ENCODE measurements at places on chromosomes 3 and 15.

DNA sequence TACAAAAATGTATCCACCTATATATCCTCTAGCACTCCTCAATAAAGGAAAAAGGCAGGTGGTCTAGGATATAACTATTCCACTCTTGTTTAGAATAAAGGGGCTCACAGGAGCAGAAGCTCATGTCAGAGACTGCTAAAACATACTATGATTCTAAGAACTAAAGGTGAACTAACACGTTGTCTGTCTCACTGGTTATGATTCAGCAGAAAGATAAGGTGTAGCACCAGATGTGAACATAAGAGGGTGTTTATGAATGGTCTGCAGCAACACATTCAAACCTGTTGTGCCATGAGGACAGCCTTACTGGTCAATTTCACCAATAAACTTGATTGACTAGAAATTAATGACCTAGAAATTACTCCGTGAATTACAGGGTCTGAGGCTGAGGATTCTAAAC, 4.6 kb downstream of the PEX11A start:
- no peak for DNase-seq

DNA sequence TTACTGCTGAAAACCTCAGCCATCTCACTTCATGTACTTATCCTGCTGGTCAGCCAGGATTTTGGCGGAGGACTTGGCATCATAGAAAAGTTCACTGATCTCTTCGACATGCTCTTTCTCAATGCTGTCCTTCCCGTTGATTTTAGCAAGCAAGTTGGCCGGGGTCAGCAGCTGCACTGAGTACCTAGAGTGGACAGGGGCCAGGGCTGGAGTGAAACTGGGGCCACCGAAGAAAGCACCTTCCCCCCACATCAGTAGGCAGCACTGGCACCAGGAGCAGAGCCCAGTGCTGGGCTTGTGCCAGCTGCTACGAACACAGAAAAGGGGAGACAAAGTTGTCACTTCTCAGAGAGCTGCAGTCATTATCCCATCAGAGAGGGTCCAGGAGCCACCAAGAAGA, 29.0 kb downstream of the SEC61A1 start:
- no peak for DNase-seq

- no peak for DNase-seq
These were observed 90.2 kb downstream of the DCUN1D1 start for GRCh38 chr3:182889948-182890629.

- DNase-seq, result no peak
These were observed 20.0 kb upstream of the BLM start for GRCh38 chr15:90697175-90697574.

GRCh38 chr3:135079095-135079494, 284.0 kb downstream of the EPHB1 start:
- DNase-seq, result no peak

GRCh38 chr3:188211476-188211875, 57.5 kb downstream of the LPP start:
- no peak for DNase-seq

GRCh38 chr15:38029736-38030135, 95.3 kb downstream of the TMCO5A start:
- DNase-seq, result no peak

- DNase-seq, result no peak
These were observed 775.8 kb downstream of the ZNF385D start for GRCh38 chr3:20975188-20975651.

- no peak for DNase-seq
These were observed 406.7 kb downstream of the OCA2 start for GRCh38 chr15:27692438-27692837.

DNA sequence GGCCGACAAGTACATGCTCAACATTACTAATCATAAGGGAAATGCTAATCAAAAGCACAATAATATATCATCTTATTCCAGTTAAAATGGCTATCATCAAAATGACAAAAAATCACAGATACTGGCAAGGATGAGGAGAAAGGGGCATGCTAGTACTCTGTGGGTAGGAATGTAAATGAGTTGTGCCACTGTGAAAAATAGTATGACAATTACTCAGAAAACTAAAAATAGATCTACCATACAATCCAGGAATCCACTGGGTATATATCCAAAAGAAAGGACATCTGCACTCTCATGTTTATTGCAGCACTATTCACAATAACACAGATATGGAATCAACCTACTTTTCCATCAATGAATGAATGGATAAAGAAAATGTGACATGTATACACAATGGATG, 1256.5 kb downstream of the SI start:
- DNase-seq, result no peak

DNA sequence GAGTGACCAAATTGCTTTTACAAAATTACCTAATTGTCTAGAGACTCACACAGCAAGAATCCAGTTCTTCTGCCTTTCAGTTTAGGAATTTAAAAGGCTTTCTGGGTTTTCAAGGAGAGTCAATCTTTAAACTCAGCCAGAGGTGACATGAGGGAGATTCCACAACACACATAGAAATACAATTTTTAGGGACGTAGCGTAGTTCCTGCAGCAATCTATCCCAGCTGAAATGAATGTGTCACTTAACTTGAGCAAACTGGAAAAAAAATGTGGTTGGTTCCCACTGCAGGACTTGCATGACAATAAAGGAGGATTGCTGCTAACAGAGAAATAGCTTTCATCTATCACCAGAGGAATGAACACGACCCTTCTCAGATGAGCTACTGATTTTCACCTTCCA, 269.7 kb downstream of the OTOL1 start:
- DNase-seq, result no peak

DNA sequence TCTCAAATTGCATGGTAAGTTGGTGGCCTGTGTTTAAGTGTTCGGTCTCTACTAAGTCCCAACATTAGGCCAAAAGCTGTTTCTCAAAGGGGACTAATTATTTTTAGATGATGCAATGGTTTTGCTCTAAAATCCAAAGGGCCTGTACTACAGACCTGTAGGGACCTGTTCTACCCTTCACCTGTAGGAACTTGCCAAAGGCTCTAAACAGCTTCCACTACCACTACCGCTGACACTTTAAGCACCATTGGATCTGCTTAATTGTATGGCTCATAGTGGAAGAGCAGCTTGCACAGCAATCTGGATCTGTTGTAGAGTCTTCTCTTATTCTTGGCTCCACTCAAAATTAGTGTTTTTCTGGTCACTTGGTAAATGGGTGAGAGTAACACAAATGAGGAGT, 346.8 kb downstream of the EPHA6 start:
- DNase-seq, result no peak

DNA sequence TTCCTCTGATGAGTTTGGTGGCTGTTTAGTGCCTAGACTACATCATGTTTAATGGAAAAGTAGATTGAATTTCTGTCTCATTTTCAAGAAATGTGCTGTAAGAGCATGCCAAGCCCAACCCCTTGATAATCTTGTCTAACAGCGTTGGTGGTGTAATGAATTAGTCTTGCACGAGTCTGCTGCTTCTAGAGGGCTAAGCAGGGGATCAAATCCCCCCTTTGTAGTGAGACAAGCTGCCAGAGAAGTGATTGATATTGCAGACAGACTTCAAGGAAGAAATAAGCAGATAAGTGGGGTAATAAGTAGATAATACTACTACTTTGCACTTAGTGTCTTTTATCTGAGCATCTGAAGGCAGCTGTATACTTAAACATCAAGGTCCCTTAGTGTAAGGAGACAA, 141.4 kb downstream of the TP63 start:
- no peak for DNase-seq

DNA sequence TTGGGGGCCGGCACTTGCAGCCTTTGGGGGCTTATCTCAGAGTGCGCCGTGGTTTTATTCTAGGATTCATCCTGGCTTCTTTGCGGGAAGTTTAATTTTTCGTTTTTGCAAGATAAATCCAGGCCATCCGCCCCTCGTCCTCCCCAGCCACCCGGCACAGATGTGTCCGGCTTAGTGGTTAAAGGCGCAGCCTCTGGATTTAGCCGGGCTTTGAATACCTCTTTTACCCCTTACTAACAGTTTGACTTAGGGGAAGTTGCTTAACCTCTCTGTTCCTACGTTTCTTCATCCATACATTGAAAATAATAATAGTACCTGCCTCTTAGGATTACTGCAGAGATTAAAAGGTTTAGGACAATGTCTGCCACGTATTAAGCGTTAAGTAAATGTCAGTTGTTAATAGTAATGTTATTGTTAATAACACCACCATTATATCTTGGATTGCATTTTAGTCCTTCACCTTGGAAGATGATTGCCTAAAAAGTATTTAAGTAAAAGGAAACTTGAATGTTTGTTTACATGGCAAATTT, 714 bp downstream of the ECT2 start:
- DNase-seq, result no peak

DNA sequence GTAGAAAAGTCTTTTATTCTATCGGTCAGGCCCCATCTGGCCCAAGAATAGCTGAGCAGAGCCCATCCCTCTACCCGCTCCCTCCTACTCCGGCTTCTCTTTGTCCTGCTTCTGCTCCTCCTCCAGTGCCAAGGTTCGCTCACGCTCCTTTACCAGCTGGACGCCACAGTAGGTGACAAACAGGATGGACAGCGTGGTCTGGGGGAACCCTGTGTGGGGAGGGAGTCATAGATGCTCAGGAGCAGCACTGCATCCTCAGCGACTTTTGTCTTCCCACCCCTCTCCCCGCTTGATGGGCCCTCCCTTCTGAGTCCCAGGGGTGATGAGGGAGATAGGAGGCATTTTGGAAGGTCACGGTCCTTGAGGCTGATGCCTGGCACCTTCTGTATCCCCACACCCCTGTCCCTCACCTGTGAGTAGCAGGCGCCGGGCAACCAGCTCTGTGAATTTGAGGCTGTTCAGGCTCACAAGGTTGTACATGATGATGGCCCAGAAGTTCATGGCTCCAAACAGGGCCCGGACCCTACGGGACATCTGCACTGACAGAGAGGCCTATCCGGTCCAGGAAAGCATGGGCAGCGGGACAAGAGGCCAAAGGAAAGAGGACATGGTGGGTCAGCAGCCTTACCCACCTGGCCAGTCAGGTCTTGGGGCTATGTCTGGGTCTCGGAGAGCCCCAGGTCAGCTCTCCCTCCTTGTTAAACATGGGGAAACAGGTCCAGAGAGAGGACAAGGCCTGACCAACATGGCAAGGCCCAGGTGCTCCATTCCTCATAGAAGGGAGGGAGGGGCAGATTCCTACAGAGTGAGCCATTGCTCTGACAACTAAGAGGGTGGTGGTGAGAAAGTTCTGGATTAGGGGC, 7.6 kb downstream of the KLHL40 start:
- no peak for DNase-seq

GRCh38 chr3:118974356-118975097, 60.1 kb downstream of the IGSF11 start:
- DNase-seq, result no peak

GRCh38 chr3:78003090-78003489, 963.2 kb downstream of the ROBO2 start:
- DNase-seq, result no peak

GRCh38 chr15:68933001-68933400, 2.7 kb downstream of the SPESP1 start:
- no peak for DNase-seq

DNA sequence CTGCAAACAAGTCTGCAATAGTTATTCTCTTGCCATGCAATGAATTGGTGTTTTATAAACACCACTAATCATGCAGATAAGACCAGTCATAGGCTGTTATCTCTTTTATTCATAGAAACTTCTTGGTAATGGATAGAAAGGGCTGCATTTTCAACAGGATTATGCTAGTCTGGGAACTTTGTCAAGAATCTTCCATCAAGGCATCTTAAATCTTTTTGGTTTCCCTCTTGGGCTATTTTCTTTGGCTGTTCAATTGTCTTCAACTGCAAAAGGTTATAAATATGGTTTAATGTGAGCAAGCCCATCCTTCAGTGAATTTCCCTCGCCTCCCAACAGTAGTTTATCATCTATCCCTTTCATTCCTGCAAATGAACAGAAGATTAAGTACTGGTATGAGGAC, 59.0 kb upstream of the MINAR1 start:
- DNase-seq, result no peak

- DNase-seq, result no peak
These were observed 41.0 kb downstream of the MEGF11 start for GRCh38 chr15:66212563-66212921.

DNA sequence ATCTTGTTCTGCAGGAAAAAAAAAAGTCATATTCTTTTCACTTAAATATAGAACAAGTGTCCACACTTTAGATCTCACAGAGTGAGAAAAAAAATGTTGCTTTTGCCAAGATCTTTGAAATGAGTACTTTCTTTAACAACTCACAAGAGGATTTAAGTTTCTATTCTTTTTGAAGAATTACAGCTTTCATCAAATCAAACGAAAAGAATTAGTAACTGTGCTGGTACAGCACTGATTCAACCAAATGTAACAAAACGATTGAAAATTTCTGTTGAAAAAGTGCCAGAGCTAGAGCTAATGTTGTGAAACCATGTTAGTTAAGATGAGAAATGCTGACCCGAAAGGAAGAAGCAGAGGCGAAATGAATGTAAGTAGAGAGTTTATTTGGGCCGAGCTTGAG, 300.2 kb downstream of the GABRB3 start:
- no peak for DNase-seq

DNA sequence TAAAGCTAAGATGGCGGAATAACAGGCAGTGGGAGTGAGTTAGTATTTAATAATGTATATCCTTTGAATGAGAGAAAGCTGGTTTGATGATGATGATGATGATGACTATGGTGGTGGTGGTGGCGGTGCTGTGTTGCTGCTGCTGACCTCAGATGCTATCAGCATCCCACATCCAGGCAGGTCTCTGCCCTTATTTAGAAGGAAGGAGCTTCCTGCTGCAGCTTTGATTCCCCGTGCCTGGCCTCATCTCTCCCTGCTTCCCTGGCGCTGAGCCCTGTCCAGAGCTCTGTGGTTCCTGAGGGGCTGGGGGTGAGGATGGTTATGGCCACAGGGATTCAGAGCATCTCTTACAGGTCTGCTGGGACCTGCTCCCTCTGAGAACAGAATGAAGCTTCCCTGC, 73.1 kb downstream of the RAB11A start:
- DNase-seq, result no peak

- no peak for DNase-seq
These were observed 1.8 kb upstream of the ZBTB38 start for GRCh38 chr3:141366285-141367037.

GRCh38 chr3:162517110-162517509, 1020.5 kb downstream of the OTOL1 start:
- DNase-seq, result no peak

- no peak for DNase-seq
These were observed 158.9 kb upstream of the LPP start for GRCh38 chr3:187995043-187995400.

- no peak for DNase-seq
These were observed 273.9 kb downstream of the ADAMTSL3 start for GRCh38 chr15:83927704-83928391.

GRCh38 chr3:47407896-47408838, 27.3 kb downstream of the PTPN23 start:
- no peak for DNase-seq

- no peak for DNase-seq
These were observed 9.8 kb downstream of the TFG start for GRCh38 chr3:100719136-100719535.

DNA sequence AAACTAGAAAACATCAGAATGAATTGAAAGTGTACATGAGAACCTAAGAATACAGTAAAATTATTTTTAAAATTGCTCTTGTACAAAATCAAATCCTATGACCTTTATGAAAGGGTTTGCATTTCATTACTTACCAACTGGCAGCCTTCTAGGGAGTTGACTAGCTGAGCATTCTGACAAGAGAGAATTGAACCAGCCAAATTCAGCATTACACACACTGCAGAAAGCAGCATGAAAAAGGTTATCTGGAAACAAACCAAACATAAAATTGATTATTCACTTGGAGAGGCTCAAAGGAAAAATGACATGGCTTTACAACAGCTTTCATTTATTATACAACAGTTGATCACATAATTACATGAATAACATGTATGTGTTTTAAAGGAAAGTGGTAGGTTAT, 17.4 kb downstream of the NSMCE3 start:
- DNase-seq, result no peak
